M059J (cell line): ENCODE measurements at places on chromosomes 12 and 14. TPM values are rescaled to one million over a fixed set of nuclear protein-coding genes. Genes with fewer than 3 reads are reported as not detected.
A peak's percentile ranks its signal among the peaks of the same experiment; 100 is the strongest.

DNA sequence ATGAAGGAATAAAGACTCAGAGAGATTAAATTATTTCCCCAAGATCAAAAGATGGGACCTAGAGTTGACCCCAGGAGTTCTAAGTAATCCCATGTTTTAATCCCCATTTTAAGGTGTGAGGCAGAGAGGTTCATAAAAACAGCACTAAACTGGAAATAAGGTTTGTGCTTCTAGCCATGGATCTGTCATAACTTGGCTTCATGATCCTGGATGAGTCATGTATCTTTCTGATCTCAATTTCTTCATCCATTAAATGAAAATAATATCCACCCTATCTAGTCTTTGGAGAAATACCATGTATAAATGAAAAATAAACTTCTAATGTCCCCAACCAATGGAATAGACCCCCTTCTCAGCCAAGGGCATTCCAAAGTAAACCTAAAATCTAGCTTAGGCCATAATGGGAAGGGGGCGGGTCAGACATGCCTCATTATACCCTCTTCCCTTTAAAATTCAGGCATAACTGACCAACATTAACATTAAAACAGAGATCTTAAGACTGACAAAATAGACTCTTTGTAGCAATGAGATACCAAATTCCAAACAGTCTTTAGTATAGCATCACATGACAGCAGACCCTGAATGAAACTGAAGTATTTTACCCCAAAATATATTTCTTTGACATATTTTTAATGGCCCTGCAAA lies 47.8 kb downstream of the SLC41A2 start:
- peak; percentile 34 for DNase-seq

GRCh38 chr14:99012703-99013102 lies 259.3 kb downstream of the BCL11B start:
- DNase-seq: no peak

DNA sequence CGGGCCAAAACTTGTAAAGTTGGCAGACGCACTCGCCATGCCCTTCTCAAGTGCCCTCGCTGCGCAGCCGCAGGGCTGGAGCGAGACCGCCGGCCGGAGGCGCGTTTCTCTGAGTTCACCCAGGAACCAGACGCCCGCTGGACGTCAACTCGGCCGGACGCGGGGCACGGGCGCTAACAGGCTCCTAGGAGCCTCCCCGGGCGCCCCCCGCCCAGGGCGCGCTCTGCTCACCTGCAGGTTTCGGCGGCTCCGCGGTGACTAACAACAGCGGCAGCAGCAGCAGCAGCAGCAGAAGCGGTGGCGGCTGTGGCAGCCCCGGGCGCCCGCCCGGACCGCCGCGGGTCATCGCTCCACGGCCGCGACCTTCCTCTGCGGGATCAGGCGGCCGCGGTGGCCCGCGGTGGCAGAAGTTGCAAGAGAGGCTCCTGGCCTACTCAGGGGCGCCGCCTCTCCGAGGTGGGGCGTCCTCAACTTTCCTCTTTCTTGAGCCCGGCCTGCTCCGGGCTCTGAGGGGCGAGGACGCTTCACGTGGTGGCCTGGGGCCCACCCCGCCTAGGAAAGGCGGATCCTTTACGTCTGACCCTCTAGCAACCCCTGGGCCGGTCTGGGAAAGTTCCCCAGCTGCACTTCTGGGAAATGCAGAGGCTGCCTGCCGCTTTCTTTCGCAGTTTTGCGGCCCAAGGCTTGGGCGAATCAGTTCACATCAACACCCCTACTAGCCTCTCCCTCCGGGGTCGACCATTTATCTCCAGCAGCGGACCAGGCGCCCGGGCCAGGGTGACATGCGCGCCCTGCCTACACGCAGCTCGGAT lies at the start of gene PLBD1:
Gene PLBD1 (minus strand): TSS at position 533 of the 812 bp plus-strand sequence. CDS start 187 bp downstream, at position 346.
- peak; percentile 40 for DNase-seq

- no peak for DNase-seq
Measured at GRCh38 chr12:75389706-75390105, 1.2 kb upstream of the GLIPR1L2 start.

Gene RNASE1
- total RNA-seq: 1.4 and 1.6 TPM in 2 replicates

Gene OTX2
- total RNA-seq: not detected in 2 replicates

Gene MGST1
- total RNA-seq: 59.1 and 70.4 TPM in 2 replicates

Gene ACVRL1
- 0.10 and 1.2 TPM in 2 replicates for total RNA-seq

Gene PDE3A
- 13.5 and 18.9 TPM in 2 replicates for total RNA-seq
